ENCODE measurements at places on chromosomes 5 and 9. TPM values are rescaled to one million over a fixed set of nuclear protein-coding genes. Genes with fewer than 3 reads are reported as not detected.

PDE4D gene
- total RNA-seq = 103 TPM

CEL gene
- total RNA-seq = 7.6 TPM

CSF1R gene
- 40.6 TPM for total RNA-seq

TMEM215 gene
- total RNA-seq = not detected

FUT7 gene
- not detected for total RNA-seq

PCDHGA2 gene
- 13.0 TPM for total RNA-seq

LHX3 gene
- total RNA-seq = not detected

ADCY2 gene
- total RNA-seq = 162 TPM
